ENCODE measurements at places on chromosomes 5 and 9.

DNA sequence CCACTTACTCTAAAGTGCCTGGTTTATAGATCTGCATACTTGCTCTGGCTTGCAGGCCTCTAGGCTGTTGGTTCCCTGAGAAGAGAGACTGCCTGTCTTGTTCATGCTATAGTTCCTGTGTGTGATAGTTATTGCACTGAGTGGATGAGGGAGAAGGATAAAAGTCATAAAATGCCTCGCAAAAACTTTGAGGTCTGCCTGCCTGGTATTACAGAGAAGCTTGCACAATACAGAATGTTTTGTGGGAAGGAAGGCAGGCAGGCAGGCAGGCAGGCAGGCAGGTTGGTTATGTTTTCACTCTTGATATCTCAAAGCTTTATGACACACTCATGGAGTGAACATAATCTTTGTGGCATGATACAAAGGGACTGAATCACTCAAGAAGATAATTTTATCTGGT, 287.1 kb downstream of the SLIT3 start:
- no peak for DNase-seq

DNA sequence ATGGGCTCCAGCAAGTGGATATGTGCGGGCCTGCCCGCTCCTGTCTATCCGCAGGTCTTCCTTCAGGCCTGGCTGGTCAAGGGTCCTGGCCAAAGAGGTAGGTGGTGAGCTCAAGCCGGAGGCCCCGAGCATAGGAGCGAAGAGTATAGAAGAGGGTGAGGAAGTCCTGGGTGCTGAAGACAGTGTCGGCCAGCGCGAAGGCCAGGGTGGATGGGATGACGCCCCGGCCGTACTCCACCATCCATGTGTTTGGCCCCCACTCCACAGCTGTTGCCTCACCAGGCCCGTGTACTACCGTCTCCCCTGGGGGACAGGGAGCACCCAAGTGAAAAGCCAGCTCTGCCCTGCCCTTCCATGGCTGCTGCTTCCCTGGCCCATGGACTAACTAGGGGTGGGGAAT, 2.0 kb downstream of the SIGMAR1 start:
- DNase-seq, result no peak

GRCh38 chr9:100689635-100690034, 111.8 kb downstream of the CAVIN4 start:
- no peak for DNase-seq

GRCh38 chr5:86838083-86838482, 220.3 kb downstream of the COX7C start:
- no peak for DNase-seq

GRCh38 chr5:141003031-141003430, 36.8 kb downstream of the PCDHAC2 start:
- no peak for DNase-seq

- DNase-seq, result no peak
These were observed 39.3 kb upstream of the ANKRD33B start for GRCh38 chr5:10524376-10525123.

DNA sequence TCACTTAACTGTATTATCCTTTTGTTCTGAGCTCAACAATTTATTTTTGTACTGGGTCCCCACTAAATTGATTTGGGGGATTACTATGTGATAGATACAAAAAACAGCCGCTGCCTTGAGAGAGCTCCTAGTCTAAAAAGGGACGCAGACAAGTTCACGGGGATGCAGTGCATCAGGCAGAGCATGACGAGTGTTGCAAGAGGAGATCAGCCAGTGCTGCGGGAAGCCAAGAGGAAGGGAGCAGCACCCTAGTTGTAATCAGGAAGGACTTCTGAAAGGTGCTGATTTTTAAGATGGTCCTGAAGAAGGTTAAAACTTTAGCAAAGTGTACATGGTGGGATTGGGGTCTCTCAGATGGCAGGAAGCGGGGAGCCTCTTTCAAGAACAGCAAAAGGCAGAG, 15.8 kb downstream of the GALNT10 start:
- DNase-seq, result no peak

- peak; percentile 9 for DNase-seq
These were observed 135.2 kb upstream of the CLINT1 start for GRCh38 chr5:157993986-157994691.

GRCh38 chr5:16806711-16807546, 129.2 kb downstream of the MYO10 start:
- DNase-seq, result no peak

- DNase-seq, result peak; percentile 20
These were observed 29.5 kb upstream of the ALDH1B1 start for GRCh38 chr9:38362852-38363588.

GRCh38 chr5:7221041-7221440, 174.9 kb upstream of the ADCY2 start:
- no peak for DNase-seq

GRCh38 chr5:52910071-52910470, 79.1 kb upstream of the ITGA2 start:
- DNase-seq, result no peak

- no peak for DNase-seq
These were observed 106.6 kb upstream of the DPYSL3 start for GRCh38 chr5:147616421-147616820.

DNA sequence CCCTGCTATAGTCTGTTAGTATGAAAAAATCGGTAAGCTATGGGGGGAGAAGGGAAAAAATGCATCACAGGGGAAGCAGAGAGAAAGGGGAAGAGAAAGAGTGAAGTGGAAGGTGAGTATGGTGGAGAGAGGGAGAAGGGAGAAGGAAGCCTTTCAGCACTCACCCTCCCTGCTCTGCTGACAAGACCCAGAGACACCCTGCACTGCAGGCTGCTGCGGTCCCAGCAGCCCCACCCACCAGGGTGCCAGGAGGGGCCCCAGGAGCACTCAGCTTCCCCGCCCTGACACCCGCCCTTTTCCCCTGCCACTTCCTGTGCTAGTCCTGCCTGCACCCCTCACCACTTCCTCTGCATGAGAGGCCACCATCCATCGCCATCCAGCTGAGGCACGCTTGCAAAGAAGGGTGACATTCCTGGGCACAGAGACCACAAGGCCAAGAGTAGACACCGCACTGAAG, 12.7 kb downstream of the STK10 start:
- DNase-seq, result peak; percentile 94

DNA sequence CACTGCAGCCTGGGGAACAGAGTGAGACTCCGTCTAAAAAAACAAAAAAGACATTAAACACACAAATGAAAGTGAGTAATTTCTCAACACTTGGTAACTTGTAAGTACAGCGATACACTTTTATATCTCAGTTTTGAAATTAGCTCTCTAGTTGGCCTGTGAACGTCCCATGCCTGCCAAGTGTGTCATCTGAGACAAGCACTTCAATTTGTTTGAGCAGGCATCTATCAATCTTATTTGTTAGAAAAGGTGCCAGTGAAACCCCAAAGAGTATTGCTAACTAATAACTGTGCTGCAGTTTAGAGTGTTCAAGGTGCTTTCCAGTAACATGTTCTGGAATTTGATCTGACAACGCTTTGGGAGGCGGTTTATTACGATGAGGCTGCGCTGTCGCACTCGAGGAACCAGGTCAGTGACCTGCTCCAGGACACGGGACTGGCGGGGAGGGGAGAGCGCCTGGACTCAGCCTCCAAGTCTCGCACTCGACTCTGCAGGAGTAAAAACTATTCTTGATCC, 1.1 kb upstream of the SPIN1 start:
- no peak for DNase-seq

DNA sequence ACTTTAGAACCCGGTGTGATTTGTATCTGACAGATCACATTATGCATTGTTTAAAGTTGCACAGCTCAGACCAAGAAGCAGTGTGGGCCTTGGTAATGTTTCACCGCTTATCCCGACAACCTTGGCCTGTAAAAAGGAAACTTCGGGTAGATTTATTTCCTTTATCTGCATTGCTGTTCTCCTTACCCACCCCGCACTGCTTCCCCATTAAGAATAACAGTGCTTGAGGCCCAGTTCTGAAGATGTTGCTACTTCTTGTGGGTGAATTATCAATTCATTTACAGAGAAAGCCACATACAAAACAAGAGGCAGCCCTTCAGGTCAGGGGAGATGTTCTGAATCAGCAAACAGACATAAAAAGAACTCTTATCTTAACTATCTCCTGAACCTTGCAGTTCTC, 8.4 kb downstream of the SMARCA2 start:
- DNase-seq, result no peak

DNA sequence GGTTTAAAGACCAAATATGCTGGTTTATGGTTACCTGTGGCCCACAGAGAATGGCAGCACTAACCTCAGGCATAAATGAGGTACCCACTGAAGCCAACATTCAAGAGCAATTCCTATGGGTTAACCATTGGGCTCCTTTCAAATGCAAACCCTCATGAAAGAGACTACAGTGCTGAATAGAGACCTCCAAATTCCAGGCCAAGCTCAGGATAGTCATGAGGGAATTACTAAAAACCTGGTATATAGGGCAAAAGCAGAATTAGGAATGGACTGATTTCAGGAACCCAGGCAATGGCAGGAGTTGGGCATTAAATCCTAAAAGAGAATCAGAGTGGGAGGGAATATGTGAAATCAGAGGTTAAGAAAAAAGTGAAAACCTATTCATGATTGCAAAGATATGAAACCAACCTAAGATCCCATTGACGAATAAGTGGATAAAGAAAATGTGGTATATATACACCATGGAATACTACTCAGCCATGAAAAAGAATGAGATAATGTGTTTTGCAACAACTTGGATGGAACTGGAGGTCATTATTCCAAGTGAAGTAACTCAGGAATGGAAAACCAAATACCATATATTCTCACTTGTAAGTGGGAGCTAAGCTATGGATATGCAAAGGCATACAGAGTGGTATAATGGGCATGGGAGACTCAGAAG, 51.6 kb downstream of the PDCD1LG2 start:
- DNase-seq, result no peak

GRCh38 chr5:28648108-28648507, 1609.7 kb upstream of the CDH9 start:
- DNase-seq, result no peak

GRCh38 chr9:102459828-102460227, 535.3 kb upstream of the CYLC2 start:
- DNase-seq, result no peak

GRCh38 chr9:95605101-95605500, 88.3 kb upstream of the PTCH1 start:
- no peak for DNase-seq

GRCh38 chr9:14323985-14324650, 10.2 kb upstream of the NFIB start:
- no peak for DNase-seq

GRCh38 chr5:115337882-115338281, 41.4 kb upstream of the CCDC112 start:
- no peak for DNase-seq

GRCh38 chr5:90645024-90645610, 86.5 kb downstream of the ADGRV1 start:
- DNase-seq, result no peak

DNA sequence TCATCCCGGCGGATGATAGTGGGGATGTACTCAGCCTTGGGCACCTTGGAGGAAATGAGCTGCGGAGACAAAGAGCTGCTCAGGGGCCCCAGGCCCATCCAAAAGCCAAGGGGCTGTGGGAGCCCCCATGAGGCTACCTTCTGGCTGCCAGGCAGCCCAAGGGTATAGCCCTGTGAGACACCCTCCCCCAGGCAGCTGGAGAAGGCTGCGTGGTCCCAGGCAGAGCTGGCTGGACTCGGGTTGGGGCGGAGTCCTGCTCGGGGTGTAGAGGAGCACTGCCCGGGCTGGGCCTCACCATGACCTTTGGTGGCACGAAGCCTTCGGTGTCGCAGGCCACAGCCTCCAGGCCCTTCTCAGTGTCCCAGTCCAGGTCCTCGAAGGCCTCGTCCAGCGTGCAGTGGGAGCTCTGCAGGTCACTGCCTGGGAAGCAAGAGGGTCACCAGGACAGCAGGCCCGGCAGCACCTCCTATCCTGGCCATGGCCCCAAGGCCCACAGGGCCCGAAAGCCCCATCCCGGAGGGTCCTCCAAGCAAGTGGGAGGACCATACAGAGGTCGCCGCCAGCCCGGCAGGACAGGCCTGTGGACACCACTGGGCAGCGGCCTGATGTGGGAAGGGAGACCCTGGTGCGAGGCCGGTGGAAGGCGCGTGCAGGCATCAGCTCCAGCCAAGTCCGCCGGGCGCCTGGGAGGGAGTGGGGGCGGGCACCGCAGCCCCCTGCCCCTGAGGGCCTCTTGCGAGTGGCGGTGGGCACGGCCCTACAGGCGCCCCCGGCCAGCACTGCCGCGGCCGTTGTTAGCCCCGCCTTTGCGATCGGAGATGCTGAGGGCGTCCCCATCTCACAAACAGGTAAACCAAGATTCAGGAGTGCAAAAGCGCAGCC, 6.1 kb downstream of the NSMF start:
- no peak for DNase-seq

DNA sequence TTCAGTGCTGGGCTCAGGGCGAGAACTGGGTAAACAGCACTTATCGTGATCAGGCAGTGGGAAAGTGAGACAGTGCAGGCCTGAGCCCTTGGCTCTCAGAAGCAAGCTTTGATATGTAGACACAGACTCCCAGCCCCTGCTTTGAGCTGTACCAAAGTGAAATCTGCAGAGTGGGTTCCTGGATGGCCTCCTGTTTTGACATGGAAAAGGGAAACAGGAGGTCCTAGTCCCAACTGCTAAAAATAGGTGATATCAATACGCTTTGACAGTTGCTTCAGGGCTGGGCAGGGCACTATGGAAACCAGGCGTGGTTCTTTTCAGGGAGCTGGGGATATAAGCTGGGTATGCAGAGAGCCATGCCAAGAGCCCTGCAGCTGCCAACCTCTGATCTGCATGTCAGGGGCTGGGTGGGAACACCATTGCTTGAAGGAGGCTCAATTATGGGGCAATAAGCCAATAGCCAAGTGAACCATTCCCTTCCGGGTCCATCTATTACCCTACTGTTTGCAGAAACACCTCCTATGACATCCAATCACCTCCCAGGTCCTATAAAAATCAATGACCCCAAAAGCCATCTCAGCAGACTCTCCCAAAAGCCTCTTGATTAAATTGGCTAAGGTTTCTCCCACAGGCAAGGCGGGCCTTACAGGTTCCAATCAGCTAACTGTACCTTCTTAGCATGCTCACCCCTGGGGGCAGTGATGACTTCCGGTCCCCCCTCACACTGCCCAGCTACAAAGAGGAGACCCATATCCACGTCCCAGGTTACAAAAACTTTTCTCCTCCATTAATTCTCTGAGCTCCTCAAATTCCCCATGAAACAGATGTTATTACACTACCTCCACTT, 45.8 kb downstream of the EPB41L4B start:
- DNase-seq, result no peak

All from CD4-positive, alpha-beta T cell treated with Interleukin-17A for 4 hours (primary cell).